Fibroblast of skin of left quadriceps (primary cell): ENCODE measurements at places on chromosomes 11 and 22.

- DNase-seq = no peak
These were observed 26.5 kb upstream of the SESN3 start for GRCh38 chr11:95257456-95257971.

GRCh38 chr22:36017651-36018091, 11.0 kb downstream of the RBFOX2 start:
- no peak for DNase-seq

- no peak for DNase-seq
These were observed 107.9 kb downstream of the NAT10 start for GRCh38 chr11:34213366-34213765.

- no peak for DNase-seq
These were observed 20.8 kb downstream of the EMID1 start for GRCh38 chr22:29226351-29226981.

DNA sequence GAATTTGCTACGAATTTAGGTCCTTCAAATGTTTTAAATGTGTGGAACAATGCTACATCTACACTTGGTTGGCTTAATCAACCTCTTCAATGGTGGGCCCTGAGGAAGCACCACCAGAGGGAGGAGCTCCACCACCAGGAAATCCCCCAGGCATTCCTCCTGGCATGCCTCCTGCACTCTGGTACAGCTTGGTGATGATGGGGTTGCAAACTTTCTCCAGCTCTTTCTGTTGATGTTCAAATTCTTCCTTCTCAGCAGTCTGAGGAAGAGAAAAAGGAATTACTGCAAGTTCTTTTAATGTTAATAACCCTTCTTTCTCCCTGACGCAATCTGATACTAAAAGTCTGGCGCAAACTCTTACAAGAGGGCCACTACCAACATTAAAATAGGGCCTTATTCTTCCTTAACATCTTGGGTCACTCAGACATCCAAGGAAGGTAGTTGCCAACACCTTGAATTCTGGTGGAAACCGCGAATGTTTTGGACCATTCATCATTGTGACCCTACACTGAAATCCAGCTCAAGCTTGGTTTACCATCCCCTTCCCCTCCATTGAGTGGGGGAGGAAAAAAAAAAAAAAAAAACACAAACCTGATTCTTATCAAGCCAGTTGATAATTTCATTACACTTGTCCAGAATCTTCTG, 4.2 kb downstream of the HSPA8 start:
- DNase-seq = no peak

- DNase-seq = no peak
These were observed 194.0 kb downstream of the CASP12 start for GRCh38 chr11:104704146-104704830.

DNA sequence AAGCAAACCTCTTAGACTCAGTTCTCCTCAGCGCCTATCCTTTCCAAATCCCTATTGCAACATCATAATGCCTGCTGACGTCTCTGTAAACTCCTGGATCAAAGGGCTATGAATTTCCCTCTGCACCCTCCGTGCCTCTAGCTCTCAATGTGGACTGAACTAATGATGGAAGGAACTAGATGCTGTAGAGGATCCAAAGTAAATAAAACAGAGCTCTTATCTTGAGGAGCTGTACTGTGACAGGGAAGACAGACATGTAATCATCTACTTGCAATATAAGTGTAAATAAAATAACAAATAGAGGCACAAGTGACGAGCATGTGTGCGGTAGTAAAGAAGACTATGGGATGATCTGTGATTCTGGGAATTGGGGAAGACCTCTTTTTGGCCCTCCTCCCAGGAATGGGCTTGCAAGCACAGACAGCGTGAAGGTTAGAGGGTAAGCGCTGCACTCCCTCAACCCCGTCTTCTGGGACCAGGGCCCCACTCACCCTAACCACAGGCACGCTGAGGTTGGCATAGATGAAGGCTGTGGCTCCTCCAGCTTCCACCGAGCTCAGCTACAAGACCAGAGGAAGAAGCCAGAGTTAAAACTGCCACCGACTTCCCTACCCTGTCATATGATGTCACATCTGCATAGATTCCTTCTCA, 42.2 kb downstream of the P4HA3 start:
- peak; percentile 55 for DNase-seq

DNA sequence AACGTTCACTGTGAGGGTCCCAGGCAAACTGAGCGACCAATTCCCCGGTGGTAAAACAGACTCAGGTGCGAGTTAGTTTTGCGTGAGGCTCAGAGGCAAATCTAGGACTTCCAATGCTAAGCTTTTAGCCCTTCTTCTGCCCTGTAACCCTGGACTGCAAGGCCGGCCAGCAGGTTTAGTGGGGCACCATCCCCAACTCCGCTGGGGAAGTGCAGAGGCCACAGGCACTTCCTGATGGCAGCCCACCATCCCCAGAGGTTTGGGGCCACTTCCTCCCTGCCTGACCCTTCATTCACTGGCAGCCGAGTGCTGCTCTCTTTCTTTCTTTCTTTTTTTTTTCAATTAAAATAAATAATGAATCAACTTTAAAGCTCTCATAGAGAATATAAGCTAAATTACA, 124.6 kb upstream of the B3GAT1 start:
- no peak for DNase-seq

DNA sequence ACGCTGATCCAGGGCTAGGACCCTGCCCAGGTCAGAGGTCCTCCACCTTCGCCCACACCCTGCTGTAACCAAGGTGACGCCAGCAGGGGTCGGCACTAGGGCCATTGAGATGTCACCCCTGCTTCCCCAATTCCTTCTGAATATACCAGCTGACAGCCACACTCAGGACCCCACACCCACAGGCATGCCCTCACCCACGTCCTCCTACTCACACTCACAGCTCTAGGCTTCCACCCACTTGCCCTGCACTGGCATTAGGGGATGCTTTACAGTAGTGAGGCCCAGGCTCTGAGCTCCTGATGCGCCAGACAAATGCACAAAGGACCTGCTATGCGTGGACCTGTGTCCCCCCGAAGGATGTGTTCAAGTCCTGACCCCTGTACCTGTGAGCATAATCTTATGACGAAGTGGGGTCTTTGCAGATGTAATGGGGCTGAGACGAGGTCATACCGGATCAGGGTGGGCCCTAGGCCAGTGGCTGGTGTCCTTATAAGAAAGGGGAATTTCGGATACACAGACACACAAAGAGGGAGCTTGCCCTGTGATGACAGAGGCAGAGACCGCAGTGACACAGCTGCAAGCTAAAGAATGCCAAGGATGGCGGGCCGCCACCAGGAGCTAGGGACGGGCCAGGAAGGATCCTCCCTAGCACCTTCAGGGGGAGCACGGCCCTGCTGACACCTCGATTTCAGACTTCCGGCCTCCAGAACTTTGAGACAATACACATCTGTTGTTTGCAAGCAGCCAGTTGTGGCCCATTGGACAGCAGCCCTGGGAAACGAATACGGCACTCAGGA, 11.2 kb downstream of the WNT11 start:
- no peak for DNase-seq

GRCh38 chr11:1382831-1383607, 6.7 kb upstream of the BRSK2 start:
- DNase-seq = no peak

DNA sequence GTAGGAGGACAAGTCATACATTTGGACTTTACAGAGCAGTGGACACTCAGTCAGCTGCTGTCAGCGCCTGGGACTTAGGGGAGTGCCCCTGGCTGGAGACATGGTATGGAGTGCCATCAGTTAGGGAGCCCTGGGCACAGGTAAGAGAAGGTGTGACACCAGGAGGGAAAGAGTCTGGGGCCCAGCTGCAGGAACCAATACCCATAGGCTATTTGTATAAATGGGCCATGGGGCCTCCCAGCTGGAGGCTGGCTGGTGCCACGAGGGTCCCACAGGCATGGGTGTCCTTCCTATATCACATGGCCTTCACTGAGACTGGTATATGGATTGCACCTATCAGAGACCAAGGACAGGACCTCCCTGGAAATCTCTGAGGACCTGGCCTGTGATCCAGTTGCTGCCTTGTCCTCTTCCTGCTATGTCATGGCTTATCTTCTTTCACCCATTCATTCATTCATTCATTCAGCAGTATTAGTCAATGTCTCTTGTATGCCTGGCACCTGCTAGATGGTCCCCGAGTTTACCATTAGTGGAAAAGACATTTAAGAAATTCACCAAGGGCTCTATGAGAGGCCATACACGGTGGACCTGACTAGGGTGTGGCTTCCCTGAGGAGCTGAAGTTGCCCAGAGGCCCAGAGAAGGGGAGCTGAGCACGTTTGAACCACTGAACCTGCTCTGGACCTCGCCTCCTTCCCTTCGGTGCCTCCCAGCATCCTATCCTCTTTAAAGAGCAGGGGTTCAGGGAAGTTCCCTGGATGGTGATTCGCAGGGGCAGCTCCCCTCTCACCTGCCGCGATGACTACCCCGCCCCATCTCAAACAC, 850 bp upstream of the MIF start:
- DNase-seq = no peak

GRCh38 chr11:26231252-26231661, 100.7 kb upstream of the ANO3 start:
- DNase-seq = peak; percentile 69

DNA sequence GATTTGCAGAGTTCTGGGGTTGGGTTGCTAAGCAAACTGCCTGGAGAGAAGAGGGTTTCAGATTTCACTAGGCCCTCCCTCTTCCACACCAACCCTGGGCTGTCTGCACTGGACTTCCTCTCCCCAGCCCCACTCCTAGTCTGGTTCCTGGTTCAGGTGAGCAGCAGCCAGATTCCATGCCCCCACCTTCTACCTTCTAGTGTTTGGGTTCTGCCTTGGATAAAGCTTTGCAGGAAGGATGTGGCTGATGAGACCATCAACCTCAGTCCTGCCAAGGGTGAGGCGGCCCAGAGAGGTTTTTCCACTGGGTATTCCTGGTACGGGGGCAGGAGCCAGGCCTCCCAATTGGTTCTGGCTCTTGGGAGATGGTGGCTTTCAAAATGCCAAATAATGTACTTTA, 68.3 kb downstream of the BCR start:
- DNase-seq = no peak

DNA sequence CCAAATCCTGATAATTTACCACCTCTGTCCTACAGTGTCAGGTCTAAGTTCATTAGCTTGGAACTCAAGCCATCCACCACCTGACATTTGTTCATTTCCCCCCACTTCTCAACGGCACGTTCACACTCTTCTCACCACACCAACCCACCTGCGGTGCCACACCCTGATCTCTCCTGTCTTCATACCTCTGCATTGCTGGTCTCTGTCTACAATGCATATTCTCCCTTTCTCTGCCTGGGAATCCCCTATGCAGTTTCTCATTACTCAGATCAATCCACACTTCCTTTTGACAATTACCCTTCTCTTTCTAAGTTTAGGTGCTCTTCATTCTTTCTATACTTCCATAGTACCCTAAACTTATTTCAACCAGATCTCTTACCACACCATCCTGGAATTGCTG, 20.4 kb upstream of the EMSY start:
- no peak for DNase-seq

DNA sequence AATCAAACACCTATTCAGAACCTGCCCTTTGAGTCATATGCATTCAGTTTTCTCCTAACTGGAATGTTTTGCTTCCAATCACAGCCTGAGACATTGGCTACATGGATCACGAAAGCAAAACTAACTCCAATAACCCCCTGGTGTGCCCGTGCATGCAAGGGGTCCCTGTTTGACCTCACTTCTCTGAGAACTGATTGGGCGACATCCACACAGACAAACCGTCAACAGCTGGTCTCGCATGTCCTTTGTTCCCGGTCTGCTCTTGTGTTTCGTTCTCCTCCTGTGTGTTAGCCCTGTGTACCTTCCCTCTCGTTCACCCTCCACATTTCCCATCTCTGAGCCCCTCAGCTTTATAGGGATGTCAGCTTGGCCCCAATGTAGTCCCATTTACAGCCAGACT, 67.2 kb upstream of the TTC12 start:
- DNase-seq = no peak

GRCh38 chr11:68840661-68841653, 759 bp downstream of the CPT1A start:
- no peak for DNase-seq

DNA sequence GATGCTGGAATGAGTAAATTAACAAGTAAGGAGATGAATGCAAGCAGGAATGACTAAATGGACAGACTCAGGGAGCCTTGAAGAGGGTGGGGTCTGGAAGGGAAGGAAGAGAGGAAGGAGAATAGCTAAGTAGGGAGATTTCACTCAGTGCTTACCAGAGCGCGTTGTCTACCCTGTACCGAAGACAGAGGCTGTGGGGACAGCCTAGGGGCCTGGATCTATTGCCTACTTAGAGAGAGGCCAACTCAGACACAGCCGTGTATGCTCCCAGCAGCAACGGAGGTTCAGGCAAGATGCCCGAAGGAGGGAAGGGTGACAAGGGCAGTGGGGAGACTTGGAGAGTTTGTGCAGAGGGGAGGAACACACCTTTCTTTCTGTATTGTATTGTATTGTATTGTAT, at the start of gene FOLR2:
Gene FOLR2, plus strand, starts transcription at position 157 of the 400 bp plus-strand sequence. CDS start 1,791 bp downstream, outside the sequence.
- no peak for DNase-seq

DNA sequence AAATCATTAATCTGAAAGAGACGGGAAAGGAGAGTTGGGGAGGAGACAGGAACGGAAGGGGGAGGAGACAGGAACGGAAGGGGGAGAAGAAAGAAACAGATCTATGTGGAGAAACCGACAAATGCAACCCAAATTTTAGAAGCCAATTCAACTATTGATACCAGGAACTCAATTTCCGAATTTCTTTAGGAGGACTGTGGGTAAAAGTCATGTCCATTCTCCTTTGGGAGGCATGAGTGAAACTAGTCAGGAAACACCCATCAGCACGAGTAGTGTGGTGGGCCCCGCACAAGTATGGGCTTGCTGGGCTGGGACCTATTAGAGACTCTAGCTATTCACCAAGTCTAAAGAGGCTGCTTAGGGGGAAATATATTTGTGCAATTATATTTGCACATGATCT, 18.1 kb downstream of the ANO3 start:
- no peak for DNase-seq

DNA sequence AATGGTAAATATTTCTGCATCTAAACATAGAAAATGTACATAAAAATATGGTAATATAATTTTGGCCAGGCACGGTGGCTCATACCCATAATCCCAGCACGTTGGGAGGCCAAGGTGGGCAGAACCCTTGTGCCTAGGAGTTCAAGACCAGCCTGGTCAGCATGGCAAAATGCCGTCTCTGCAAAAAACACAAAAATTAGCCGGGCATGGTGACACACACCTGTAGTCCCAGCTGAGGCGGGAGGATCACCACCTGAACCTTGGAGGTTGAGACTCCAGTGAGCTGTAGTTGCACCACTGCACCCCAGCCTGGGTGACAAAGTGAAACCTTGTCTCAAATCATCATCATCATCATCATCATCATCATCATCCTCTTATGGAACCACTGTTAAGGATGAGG, 230.6 kb upstream of the NCAM1 start:
- DNase-seq = no peak

DNA sequence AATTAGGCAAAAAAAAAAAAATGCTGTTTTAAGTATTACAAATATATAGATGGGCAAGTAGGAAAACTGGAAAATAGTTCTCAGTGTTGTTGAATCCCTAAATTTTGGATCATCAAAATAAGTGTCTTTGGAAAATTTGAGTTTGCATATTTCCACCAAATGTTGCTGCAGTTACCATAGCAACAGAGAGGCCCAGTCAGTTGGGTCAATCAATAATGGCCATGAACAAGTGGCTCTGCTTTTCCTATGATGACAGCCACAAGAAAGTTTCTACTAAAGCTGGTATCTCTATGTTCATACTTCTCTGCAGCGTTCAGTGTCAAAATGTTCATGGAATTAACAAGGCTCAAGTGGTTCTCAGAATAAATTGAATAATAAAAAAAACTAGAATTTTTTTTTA, 79.1 kb downstream of the SERGEF start:
- no peak for DNase-seq
